ENCODE measurements at places on chromosomes 2 and 18.

DNA sequence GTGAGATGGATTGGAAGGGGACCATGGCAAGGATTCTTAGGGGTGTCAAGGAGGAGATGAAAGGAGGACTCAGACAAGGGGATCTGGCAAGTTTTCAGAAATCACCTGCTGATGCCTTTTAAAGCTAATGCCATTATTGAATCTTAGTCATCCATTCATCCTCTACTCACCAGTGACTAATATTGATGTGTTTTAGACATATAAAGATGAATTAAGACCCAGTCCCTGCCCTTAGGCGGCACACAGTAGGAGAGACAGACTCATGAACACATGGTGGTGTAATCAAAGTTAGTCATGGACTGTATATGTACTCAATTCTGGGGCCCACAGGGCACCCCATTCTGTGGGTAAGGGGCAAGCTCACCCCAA, 56.5 kb upstream of the ATL2 start:
- DNase-seq, result no peak

DNA sequence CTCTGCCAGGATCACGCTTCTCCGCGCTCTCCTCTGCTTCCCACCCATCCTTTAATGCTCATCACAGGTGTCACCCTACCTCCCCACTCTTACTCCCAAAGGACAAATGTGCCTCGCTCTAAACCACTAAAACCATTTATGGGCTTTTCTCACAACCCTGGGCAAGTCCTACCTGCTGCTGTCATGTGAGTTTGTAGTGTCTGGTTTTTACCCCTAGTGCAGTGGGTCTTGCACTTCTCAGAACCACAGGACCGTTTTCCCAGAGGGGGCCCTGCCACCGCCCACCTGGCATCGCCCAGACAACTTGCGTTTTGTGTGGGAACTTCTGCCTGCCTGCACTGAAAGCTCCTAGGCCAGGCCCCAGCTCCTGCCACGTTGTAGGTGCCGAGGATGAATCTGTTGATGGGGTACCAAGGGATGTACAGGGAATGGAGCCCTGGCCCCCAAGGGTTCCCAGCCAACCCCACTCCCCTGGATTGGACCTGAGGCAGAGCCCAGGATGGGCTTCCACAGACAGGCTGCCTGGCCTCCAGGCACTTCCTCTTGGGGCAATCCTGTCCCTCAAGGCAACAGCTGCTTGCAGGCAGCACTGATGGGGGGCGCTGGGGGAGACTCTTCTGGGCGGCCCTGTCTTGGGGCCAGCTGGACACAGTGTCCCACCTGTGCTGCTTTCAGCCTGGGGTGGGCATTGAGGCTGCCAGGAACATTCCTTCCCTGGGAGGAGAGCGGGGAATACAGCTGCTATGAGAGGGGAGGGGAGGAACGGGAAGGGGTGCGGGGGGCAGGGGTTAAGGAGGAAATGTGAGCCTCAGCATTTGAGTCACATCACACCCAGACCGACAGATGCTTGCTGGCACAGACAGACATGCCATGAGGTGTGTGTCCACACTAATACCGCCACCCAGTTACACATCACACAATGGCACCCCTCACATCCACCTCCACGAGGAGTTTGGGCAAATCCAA, 176.3 kb downstream of the ZFP36L2 start:
- DNase-seq, result no peak

GRCh38 chr2:240556553-240557100, 1.2 kb downstream of the ANKMY1 start:
- DNase-seq, result peak; percentile 55

GRCh38 chr18:65526099-65526498, 224.7 kb upstream of the CDH7 start:
- DNase-seq, result no peak

Data from stimulated activated CD4-positive, alpha-beta T cell treated with anti-CD3 and anti-CD28 coated beads, Interleukin-15, amount 100 ng/mL, for 48 hours (primary cell).